ENCODE measurements at places on chromosomes 2 and 18.

DNA sequence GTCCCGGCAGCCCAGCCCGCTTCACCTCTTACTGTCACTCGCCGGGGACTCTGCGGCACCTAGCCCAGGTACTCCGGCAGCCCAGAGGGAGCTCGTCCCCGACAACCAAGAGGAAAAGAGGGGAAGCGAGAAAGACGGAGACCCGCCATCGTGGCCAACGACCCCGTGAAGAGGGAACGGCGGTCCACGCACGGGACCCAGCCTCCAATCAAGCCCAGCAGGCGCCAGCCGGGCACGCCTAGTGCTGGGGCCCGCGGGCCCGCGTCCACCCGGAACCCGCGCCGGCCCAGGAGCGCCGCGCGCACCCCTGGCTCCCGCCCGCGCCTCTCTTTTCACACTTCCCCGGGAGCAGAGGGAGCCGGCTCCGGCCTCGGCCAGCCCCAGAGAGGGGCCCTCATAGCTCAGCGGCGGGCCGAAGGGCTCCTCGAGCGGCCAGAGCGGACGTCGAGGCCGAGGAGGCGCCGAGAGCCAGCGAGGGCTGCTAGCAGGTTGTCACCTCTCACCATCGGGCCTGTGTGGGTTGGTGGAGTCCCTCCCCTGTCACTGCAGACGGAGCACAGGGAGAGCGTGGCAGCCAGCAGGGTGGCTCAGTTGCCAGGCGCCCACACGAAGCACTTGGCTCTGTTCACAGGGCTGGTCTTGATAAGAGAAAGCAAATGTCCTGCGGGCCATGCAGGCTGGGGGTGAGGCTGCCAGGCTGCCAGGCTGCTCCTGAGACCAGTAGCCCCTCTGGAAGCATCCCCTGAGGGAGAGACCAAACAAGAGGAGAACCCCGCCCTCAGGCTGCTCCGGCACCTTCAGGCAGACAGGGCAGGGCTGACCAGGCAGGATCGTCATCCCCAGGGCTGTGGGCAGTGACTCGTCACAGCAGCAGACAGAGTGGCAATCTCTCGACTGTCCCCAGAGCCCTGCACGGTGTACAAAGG, 36.9 kb upstream of the KLF11 start:
- no peak for DNase-seq

DNA sequence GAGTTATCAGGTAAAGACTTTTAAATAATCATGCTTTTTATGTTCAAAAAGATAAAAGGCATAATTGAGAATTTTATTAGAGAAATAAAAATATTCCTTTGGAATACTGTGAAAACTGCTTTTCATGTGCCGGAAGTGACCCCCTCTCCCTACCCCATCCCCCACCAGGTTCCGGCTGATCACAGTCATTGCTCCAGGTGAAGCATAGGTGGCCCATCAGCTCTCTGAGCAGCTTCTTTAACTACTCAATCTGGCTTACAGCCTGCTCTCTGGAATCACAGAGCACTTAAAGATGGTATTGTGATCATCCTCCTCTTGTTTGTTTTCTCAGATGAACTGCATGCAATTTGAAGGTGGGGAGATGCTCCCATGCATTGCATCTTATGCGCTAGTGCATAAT, 257.7 kb downstream of the EN1 start:
- DNase-seq, result no peak

DNA sequence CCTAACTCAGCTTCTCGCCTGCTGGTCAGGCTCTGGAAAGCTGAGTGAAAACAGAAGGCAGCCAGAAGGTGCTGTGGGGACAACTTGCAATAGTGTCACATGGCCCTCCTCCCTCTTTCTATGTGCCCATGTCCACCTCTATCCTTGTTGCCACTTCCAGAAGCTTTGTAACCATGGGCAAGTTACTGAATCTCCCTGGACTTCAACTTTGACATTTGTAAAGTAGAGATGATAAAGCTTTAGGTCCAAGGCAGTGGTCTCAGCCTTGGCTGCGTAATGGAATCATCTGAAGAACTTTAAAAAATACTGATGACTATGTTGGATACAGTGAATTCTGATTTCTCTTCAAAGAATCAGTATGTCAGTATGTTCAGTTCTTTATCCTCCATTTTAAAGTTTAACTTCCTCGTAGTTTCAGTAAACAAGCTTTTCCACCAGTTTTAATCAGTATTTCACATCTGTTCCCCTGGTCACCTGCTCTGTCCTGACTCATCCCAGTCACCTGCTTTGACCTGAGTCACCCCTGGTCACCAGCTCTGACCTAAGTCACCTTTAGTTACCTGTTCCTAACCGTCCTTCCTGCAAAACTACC, 245.2 kb upstream of the STON1 start:
- no peak for DNase-seq

- no peak for DNase-seq
These were observed 49.5 kb downstream of the INHBB start for GRCh38 chr2:120395221-120396012.

DNA sequence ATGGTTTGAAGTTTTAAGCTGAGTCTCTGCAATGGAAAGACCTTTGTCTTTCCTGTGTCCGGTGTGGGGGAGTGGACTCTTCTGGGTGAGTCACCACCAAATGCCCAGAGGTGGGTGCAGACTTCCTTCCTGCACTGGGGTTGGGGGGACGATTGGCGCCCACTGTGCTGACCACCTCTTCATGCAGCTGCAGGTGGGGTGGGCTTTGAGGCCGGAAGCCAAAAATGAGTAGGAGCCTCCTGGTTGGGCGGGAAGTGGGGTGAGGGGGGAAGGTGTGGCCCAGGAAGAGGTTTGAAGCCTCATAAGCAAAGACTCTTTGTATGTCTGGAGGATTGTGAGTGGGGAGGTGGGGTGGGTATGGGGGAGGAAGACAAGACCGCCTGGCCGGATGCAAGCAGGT, 27.6 kb downstream of the PAX8 start:
- DNase-seq, result peak; percentile 14

- no peak for DNase-seq
These were observed 90.4 kb downstream of the TPO start for GRCh38 chr2:1503471-1504310.

GRCh38 chr2:176189681-176190641, 1.5 kb downstream of the HOXD1 start:
- no peak for DNase-seq

DNA sequence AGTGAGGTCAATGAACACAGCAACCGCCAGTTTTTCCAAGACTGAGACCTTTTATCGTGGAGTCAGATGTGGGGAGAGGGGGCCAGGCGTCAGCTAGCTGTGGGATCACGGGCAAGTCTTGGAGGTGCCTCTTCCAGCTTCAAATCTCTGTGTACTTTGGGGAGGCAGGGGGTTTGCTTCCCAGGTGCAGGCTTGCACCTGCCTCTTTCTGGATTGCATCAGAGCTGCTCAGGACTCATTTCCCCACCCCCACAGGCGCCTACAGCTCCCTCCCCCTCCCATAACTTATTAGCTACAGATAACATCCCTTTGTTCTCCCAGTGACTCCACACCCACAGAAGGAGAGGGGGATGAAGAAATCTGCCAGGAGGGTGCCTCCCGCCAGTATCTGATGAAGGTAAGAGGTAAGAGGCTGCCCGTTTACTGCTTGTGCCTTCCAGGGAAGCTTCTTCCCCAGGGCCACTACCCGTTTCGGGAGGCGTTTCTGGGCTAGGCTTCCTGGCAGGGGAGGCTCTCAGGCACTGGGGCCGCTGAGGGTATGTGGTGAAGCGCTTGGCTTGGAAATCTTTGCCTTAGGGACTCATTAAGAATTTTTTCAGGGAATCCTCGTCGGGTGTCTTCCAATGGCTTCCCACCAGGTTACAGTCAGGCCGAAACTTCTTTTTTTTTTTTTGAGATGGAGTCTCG, 18.8 kb upstream of the MRPL33 start:
- no peak for DNase-seq

GRCh38 chr2:72153924-72154323, 6.3 kb upstream of the CYP26B1 start:
- DNase-seq, result no peak

DNA sequence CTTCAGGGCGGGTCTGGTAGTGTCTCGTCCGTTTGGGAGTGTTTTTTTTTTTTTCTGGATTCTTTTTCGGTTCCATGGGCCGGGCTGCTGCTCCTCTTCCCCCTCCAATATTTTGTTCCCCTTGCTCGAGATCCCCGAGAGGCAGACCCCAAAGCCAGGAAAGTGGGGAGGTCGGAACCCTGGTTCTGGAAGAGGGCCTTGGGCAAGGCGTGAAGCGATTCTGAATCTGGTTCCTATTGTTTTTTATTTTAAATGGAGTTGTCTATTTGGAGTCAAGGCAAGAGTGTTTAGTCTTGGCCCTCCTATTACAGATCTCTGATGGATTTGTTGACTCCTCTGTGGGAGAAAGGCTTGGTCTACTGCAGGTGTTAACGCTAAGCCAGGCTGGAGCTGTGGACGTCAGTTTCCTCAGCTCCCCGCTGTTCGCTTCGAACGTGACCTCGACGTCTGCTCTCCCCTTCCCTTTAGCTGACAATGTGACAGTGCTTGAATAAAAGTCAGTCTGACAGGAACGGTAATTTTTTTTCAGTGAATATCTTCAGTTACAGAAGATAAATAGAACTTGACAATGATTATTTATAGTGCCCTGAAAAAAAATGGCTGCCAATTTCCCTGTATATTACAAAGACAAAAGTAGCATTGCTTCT, 683 bp upstream of the DNAJC27 start:
- DNase-seq, result peak; percentile 7

DNA sequence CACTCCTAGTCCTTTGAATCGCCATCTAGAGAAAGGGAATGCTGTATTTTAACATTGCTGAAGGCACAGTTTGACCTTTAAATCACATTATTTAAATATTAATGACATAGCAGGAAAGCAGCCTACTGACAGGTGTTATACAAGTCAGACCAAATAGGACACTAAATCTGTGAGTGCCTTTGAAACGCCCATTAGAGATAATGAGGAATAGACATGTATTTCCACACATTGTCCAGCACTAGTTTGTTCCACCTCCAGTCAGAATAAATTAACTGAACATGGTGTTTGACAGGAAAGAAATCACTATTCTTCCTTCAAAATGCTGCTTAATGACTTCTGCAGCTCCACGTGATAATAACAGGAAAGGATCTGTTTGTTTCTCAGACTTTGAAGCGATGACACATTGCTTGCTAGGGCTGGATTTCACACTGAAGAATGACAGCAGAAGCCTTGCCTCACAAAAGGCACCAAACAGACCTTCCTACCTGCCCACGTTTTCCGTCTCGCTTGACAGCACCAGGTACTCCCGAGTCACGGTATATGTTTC, 90.5 kb upstream of the DDX18 start:
- no peak for DNase-seq
